Mucosa of descending colon (tissue), 3 donors: ENCODE measurements at places on chromosomes 7 and 10.

DNA sequence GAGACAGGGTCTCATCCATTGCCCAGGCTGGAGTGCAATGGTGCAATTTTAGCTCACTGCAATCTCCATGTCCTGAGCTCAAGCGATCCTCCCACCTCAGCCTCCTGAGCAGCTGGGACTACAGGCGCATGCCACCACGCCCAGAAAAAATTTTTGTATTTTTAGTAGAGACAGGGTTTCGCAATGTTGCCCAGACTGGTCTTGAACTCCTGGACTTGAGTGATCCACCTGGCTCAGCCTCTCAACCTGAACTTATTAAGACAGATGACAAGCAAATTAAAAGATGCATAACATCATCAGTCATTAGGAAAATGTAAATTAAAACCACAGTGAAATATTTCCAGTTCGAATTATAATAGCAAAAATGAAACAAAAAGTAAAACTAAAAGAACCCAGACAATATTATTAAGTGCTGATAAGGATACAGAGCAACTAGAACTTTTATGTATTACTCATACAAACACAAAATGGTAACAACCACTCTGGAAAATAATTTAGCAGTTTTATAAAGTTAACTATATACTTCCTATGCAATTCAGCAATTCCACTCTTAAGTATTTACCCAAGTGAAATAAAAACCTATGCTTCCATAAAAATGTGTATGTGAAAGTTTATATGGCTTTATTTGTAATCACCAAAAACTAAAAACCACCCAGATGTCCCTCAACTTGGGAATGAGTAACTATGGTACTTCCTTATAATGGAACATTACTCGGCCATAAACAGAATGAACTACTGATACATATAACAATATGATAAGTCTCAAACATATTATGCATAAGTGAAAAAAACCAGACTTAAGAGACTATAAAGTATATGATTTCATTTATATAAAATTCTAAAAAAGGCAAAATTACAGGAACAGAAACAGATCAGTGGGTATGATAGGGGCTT is 15.3 kb downstream of the ZFAND4 start:
- DNase-seq, result no peak

DNA sequence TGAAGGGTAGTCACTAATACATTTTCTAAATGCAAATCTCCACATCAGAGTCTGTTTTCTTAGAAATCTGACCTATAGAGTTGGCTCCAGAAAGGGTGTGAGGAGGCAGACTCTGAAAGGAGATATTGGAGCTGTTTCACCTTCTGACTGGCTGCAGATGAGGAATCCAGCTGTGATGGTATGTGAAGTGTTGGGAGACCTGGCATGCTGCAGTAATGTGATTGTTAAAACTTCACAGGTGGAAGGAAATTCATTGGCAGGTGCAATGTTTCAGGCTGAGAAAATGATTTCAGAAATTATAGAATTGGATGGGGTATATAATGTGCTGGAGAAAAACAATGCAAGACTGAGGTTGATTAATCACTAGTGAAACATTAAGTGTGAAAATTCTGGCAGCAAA is 1134.0 kb upstream of the LRRN3 start:
- DNase-seq, result no peak

DNA sequence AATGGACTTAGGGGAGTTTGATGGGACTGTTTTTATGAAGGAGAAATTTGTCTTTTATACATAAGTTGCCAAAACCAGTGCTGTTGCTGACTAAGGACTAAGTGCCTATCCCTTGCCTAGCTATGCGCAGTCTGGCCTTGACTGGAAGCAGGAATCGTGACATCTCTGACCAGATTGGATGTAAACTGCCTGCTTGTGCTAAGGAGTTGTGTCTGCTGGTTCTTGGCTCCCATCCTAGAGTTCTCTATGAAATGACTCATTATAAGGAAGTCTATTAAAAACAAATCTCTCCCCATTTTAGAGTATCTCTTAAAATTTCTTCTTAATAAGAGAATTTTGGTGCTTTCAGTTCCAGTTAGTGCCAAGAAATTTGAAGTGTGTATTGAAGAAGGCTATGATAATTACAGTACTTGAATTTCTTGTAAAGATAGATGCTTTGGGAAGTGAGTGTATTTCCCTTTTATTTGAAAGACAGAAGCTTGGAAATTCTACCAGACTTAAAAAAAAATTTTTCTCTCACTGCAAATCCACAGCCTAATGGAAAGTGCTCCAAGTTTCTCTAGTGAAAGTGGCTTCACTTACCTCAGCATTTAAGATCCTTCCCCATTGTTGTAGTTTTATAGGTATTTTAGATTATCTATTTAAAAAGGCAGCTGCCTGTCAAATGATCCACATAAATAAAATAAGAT is 77.6 kb downstream of the BICC1 start:
- peak; percentile 24 for DNase-seq

GRCh38 chr10:28241741-28242399 is 61.0 kb downstream of the MPP7 start:
- DNase-seq, result no peak

DNA sequence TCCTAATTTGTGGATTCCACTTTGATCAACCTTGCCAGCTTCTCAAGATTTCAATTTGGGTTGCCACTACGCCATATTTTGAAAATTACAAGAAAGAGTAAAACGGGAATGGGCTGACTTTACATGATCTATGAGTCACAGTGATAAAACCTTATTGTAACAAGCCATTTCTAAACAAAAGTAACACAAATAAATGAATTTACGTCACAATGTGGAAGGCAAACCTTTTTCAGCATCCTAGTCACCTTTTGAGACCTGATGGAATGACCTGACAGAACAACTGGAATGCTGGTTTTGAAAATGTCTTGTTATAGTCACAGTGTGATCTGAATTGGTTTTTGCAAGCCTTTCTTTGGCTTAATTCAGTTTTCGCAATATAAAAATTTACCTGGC is 85.9 kb downstream of the CDK6 start:
- no peak for DNase-seq

DNA sequence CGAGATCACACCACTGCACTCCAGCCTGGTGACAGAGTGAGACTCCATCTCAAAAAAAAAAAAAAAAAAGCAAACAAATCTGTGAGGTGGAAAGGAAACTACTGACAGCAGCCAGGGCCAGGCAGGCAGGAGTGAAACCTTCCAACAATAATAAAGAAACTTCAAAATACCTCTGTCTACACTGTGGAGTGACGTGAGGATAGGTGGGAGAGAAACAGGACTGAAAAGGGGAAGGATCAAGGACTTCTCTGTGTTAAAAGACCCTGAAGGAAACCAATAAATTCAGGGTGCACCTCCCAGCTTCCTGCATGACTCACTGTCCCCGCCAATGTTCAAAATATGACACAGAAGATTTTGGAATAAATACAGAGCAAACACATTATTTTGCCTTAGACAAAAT is 82.9 kb downstream of the KIAA1549 start:
- no peak for DNase-seq

GRCh38 chr10:118900617-118901016 is 128.9 kb upstream of the NANOS1 start:
- no peak for DNase-seq
